Central memory CD8-positive, alpha-beta T cell (primary cell): ENCODE measurements at places on chromosomes 4 and X.

GRCh38 chr4:133156556-133156955, 7.5 kb downstream of the PCDH10 start:
- DNase-seq = no peak

GRCh38 chrX:97057349-97057909, 173.7 kb downstream of the RPA4 start:
- no peak for DNase-seq

- no peak for DNase-seq
Measured at GRCh38 chr4:122516376-122516775, 59.9 kb upstream of the IL2 start.

DNA sequence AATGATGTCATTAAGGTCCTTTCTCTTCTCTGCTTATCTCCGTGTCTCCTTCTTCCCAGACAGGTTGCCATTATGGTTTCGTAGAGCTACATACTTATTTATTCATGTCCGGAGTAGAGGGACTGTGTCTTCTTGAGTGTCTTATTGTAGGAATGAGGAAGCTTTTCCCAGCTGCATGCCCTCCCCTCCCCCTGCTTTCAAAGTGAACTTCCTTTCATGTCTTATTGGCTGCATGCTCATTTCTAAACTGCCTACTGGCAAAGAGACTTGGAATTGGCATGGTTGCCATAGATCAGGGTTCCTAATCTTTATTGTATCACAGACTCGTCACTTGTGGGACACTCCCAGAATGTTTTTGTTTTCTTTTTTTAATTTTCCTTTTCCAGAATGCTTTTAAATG, 15.4 kb downstream of the VAMP7 start:
- DNase-seq = no peak

DNA sequence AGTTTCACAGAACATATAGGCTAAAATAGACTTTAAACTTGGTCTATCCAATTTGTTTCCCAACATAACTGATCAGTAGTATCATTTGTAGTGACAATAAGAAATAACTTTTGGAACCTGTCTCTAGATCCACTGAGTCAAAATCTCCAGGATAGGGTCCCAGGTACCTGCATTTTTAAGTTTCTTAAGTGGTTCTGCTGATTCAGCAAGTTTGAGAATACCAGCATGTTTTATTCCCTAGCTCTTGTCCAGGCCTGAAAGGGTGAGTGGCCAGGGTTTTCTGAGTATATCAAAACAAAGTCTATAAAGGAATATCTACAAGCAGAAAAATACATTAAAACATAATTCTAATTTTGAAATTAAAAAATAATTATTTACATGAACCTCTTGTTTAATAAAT, 573.1 kb upstream of the POU3F4 start:
- no peak for DNase-seq
